NCI-H510A treated with DMSO at 0.1 percent for 48 hours (cell line): ENCODE measurements at places on chromosomes 4 and X.

- DNase-seq = no peak
These were observed 6.2 kb downstream of the GK start for GRCh38 chrX:30659421-30659820.

DNA sequence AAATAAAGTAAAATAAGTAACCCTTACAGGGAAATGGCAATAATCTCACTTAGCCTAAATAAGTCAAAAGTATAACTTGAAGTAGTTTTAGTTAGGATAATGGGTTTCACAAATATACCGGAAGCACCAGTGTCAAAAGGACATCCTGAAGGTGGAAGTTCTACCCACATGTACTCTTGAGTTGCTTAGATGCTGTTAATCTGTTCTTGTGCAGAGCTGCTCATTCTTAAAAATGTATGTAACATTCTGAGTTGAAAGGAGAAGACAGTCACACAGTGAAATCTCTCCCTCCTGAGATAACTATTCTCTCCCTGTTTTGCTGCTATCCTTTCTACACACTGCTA is 11.2 kb upstream of the CCNG2 start:
- DNase-seq = no peak

DNA sequence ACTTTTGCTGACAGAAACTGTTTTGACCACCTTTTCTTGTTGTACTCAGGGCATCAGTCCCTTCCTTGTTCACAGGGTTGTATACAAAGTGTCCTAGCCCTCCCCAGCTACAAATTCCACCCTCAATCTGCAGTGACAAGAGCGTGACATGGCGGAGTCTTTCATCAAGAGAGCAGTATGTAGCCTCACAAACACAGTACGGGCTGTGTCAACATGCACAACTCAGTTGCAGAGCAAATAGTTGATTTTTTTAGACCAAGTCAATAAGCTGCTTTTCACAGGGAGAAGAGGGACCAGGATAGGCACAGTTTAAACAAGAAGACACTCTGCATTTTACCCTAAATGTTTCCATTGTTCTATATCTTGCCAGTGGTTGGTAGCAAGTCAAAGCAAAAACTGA is 8.6 kb upstream of the HS6ST2 start:
- DNase-seq = peak; percentile 47

DNA sequence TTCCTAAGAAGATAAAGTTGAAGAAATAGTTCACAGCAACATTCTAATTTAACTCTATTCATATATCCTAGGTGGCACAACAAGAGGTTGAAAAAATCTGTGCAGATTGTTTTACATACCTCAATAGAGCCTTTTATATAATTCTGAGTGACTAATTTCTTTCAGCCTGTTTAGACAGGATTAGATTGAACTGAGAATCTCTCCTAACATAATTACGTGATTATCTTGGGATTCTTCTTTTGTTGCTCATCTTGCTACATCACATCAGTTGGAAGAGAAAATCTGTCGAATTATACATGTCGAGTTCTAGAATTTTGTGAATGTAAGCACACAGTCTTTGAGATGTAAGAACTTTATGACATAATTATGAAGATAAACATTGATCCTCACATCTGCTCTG is 1873.7 kb upstream of the IGFBP7 start:
- no peak for DNase-seq

- no peak for DNase-seq
These were observed 9.2 kb downstream of the PIR start for GRCh38 chrX:15483891-15484290.

- no peak for DNase-seq
These were observed 95.7 kb downstream of the ANXA3 start for GRCh38 chr4:78647272-78647671.

- DNase-seq = peak; percentile 1
These were observed 30.1 kb downstream of the TEX13A start for GRCh38 chrX:105190252-105190853.

DNA sequence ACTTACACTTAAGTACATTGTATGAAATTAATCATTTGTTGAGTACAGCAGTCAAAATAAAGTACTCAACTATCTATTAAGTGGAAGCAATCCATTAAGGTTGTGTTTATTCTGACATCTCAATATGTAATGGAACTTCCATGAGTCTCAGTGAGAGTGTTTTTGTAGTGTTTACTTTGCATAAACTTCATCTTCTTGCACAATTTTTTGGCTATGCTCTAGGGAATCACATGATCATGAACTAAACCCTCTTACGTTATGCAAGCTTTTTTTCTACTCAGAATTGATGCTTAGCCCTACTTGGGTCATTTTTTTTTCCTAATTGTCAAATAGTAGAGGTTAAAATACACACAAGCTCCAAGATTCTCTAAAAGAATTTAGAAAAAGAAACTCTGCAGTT is 21.1 kb upstream of the PIGA start:
- DNase-seq = no peak

DNA sequence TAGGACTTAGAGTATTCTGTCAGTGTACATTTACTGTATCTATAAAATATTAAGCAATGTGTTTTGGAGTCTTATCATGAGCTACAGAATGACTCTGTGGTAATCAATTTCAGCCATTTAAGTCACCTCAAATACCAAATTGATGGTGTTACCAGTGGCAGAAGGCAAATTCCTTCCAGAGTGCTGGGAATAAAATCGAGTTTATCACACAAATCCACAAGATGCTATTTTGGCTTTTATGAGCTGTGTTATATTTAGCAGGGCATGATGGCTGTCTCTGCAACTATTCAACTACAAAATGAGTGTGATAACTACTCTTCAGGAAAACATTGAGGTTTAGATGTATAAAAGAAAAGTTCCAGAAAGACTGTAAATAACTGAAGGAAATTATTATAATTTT is 78.2 kb downstream of the AREG start:
- DNase-seq = no peak

- DNase-seq = no peak
These were observed 116.9 kb upstream of the AR start for GRCh38 chrX:67426946-67427345.

DNA sequence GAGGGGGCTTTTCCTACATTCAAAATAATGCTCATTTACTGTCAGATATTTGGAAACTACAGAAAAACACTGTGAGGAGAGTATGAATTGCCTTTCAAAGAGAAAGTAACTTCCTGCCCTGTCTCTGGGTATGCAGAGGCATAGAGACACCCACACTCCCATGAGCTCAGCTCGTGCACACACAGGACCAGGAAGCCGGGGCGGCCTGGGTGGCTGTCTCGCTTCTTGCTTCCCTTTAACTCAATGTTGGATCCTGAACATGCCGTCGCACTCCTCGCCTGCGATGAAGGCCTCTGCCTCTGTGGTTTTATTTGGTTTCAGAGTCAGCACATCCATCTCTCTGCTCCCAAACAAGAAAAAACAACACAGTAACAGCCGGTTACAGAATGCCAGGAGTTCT is 40.1 kb upstream of the GPR78 start:
- no peak for DNase-seq
